ENCODE measurements at places on chromosomes 2 and 18.

- DNase-seq, result no peak
Measured at GRCh38 chr2:8535469-8535795, 146.4 kb upstream of the ID2 start.

DNA sequence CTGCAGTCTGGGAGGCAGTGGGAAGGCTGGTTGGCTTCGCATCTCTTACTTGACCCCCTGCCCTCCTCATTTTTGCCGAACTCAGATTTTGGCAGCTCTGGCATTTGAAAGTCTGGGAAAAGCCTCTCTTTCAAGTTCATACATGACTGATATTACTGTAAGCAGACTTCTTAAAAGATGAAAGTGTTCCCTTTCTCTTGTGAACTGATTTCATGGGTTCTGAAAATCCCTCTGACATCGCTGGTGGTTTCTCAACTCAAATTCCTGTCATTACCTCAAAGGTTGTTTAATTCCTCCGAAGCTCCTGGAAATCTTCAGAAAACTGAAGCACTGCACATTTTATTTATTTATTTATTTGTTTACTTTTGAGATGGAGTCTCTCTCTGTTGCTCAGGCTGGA, 16.9 kb upstream of the SLC38A11 start:
- no peak for DNase-seq

DNA sequence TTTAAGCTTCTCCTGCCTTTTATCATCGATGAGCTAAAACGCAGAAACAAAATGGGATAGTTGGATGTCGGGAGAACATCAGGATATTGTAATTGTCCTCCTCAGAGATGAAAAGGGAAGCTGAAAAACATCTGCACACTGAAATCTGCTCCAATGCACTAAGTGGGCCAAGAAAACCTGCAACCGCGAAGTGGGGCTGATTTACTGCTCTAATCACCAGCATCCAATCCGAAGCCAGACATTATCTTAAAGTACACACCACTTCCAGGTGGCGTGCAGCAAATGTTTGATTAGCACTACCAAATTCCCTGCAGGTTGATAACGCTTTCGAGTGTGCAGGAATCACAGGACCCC, 230.3 kb upstream of the SLC14A2 start:
- DNase-seq, result no peak

GRCh38 chr18:31612124-31612523, 20.4 kb downstream of the TTR start:
- DNase-seq, result no peak

DNA sequence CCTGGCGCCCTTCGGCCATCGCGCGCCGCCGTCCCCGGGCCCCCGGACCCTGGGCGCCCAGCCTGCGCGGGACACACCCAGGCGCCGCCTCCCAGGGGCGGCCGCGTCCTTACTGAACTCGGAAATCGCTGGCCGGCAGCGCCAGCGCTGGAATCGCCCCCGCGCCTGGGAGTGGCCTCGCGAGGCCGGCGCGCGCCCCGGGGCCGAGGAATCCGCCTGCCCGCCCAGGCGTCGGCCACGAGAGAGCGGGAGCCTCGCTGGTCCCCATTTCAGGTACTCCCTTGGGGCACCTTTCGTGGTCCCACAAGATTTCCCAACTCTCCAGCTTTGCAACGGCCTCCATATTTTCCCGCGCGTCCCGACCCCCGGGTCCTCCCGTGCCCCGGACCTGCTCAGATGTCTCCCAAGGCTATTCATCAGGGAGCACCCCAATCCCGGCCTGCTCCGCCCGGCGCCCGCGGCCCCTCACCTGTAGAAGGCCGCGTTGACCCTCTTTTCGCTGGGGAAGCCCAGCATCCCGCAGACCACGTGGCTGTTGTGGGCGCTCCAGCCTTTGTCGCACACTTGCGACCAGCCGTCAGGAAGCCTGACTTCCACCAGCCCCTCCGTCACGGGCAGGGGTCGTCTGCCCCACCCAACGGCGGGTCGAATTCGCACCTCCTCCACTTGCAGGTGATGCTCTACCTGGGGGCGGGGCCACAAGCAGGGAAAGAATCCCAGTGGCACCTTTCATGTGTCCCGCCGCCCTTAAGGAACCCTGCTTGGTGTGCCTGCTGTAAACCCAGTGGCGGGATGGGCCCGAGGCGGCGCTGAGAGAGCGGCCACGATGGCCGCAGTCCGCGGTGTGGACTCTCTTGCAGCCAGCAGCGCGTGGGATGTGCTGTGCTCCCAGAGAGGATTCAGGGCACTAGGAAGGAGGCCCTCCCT, 4.6 kb downstream of the LOXL3 start:
- DNase-seq, result no peak

DNA sequence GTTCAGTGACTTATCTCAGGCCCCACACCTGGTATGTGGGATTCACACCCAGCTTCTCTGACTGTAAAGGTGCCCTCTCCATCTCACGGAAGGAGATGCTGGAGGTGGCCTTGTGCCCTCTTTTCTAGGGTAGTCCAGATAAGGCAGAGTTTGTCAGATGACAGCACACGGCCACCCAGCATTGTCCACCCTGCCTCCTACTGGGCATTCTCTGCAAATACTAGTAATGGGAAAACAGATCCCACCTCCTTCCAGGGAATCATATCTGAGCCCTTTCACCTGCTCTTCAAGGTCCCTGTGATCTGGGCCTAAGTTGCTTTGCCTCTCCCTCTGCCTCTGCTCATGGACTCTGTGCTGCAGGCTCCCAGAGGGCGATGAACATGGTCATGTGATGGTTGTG, 214.7 kb downstream of the CLIP4 start:
- DNase-seq, result no peak

DNA sequence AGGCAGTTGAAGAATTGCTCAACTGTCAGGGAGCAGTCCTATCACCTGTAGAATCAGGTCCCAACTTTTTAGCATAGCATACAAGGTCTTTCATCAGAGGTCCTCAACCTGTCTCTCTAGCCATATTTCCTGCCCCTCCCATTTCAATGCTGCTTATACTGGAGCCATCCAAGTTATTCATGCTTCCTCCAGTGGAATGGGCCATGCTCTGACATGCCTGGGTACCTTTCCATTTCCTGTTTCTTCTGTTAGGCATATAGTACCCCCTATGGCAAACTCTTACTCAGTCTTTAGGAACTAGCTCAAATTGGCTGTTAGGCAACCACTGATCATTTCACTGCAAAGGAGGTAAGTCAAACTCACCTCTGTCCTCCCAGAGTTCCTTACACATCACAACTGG, 51.0 kb upstream of the ABCA12 start:
- DNase-seq, result no peak

- DNase-seq, result no peak
Measured at GRCh38 chr18:22337306-22337705, 80.4 kb downstream of the CTAGE1 start.

GRCh38 chr2:42844901-42845821, 52.8 kb upstream of the HAAO start:
- DNase-seq, result no peak

GRCh38 chr2:127423478-127423843, 5.2 kb downstream of the PROC start:
- DNase-seq, result no peak

DNA sequence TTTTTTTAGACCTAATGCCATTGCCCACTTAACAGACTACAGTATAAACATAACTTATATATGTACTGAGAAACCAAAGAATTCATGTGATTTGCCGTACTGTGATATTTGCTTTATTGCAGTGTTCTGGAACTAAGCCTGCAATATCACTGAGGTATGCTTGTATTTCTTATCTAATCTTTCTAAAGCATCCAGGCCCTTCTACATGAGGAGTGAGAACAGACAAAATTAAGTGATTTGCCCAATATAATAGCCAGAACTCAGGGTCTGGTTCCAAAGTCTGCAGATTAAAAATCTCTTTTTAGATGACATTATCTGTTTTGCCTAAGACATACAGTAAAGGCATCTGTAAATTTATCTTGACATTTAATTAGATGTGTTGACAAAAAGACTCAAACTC, 41.9 kb downstream of the BMPR2 start:
- no peak for DNase-seq

DNA sequence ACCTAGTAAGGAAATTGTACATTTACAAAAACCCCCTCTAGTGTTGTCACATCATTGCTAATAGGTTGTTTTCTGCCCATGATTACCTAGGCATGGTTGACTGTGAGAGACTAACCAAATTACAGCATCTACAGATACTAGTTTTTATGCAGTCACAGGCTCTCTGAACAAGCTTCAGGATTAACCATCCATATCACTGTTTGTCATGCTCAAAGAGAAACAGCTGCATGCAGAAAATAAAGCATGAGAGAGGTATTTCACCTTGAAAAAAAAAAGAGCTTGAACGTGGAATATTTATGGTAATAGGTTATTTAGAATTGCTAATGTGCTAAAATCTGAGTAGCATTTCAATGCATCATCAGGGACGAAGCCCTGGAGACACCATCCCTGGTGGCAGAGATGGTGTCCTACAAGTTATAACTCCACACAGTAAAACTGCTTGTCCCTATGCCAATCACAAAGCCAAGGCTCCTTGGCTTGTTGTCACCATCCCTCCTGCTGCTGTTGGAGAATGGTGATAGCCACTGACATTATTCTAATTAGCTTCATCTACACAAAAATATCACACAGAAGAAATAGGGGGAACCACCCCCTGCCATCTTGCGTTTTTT, 5.4 kb downstream of the NEB start:
- no peak for DNase-seq

GRCh38 chr2:39094717-39095363, 26.0 kb downstream of the SOS1 start:
- no peak for DNase-seq

DNA sequence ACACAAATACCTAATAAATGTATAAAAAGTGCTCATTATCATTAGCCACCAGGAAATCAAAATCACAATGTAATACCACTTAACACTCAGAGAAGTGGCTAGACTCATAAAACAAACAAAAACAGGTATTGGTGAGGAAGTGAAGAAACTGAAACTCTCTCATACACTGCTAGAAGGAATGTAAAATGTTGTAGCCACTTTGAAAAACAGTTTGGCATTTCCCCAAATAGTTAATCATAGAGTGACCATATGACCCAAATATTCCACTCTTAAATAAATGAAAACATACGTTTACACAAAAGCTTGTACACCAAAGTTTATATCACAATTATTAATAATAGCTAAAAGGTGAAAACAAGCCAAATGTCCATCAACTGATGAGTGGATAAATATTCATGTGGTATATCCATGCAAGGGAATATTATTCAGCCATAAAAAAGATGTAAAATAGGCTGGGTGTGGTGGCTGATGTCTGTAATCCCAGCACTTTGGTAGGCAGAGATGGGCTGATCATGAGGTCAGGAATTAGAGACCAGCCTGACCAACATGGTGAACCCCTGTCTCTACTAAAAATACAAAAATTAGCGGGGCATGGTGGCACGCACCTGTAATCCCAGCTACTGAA, 86.2 kb upstream of the COL5A2 start:
- DNase-seq, result no peak

DNA sequence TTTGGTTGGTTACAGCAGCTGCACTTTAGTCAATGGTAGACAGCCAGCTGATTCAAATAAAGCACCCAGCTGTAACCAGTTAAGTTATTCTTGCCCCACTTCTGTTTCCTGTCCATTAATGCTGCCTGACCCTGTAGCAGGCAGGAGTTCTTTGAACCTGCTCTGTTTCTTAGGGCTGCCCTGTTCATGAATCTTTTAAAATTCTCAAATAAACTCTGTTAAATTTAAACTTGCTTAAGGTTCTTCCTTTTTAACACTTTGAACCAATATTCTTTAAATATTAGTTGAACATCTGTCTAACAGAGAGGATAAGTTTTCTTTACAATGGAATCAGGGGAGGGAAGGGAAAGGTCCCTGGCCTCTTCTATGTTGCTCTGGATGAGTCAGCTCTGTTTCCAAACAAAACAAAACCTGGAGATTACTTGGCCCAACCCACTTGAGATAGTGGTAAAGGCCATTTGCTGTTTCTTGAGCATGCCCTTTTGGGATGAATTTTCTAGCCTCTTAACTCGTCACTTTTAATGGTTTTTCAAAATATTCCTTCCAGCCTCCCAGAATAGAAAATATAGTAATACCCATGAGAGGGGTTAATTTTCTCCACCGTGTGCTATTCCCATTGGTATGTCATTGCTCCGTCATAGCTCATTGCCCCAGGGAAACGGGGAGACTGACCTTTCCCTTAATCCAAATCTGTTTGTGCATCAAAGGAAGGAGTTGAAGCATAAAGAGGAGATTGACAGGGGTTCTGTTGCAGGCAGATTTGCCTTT, 112.1 kb upstream of the FHL2 start:
- DNase-seq, result no peak

DNA sequence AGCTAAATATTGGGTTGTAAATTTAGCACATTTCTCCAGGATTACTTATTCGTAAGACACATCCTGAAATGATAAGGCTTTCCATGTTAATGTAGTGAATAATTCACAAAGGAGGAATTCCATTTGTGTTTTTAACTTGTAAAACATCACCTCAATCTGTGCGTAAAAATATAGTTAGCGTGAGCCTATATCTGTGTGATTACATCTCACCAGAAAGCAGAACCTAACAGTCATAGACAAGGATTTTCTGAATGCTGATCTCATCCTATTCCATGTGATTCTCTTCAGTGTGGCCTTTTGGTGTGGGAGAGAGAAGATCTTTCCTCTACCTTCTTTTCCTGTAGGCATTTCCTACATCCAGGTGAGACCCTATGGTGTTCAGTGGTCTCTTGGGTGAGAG, 263.2 kb upstream of the RASGRP3 start:
- no peak for DNase-seq

DNA sequence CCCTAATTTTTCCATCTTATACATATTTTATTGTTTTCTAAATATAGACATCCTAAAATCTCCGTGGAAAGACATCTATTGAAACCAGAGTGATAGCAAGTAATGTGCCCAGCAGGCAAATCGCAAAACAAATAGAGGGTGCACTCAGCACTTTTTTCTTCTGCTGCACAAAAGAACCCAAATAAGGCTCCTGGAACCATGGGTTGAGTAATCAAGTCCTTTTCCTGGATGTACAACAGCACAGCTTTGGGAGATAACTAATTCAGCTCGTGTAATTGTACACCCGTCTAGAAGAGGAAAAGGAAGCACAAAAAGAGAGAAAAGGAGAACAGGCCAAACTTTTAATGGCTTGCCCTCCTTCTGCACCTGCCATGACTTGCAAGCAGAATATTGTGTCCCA, 126.9 kb upstream of the TLK1 start:
- no peak for DNase-seq

GRCh38 chr2:188975497-188976102, 1.4 kb downstream of the COL3A1 start:
- DNase-seq, result no peak
